ENCODE measurements at places on chromosomes 2 and 18. TPM values are rescaled to one million over a fixed set of nuclear protein-coding genes. Genes with fewer than 3 reads are reported as not detected.

The GAL3ST2 gene
- total RNA-seq = not detected

The UGT1A10 gene
- not detected for total RNA-seq

The CABLES1 gene
- 2.8 TPM for total RNA-seq

The ESPNL gene
- 1.0 TPM for total RNA-seq

The SDC1 gene
- total RNA-seq = 44.2 TPM

The DARS1 gene
- total RNA-seq = 88.5 TPM

The TXNDC2 gene
- total RNA-seq = not detected

The C1QL2 gene
- total RNA-seq = not detected

The TEKT4 gene
- not detected for total RNA-seq

The VWA3B gene
- 0.10 TPM for total RNA-seq

The LYG2 gene
- not detected for total RNA-seq

The TANC1 gene
- total RNA-seq = 53.3 TPM

The C2orf66 gene
- total RNA-seq = not detected

The FBXO41 gene
- total RNA-seq = 0.41 TPM

The CYP27C1 gene
- total RNA-seq = 4.4 TPM

The GALNT13 gene
- 1.1 TPM for total RNA-seq

The LYPD1 gene
- 3.6 TPM for total RNA-seq

The SRBD1 gene
- 25.1 TPM for total RNA-seq

The PRKAG3 gene
- 19.7 TPM for total RNA-seq

The GREB1 gene
- total RNA-seq = 6.9 TPM

The RIF1 gene
- total RNA-seq = 62.0 TPM

The NTSR2 gene
- not detected for total RNA-seq

The ASB3 gene
- total RNA-seq = 26.1 TPM

The RIT2 gene
- total RNA-seq = not detected

The TUBA4B gene
- not detected for total RNA-seq

The HOXD1 gene
- not detected for total RNA-seq

The TMEM198 gene
- total RNA-seq = 2.9 TPM

The COL6A3 gene
- 661 TPM for total RNA-seq

The MYO5B gene
- total RNA-seq = 12.8 TPM

The SIX3 gene
- total RNA-seq = not detected

The NEU2 gene
- not detected for total RNA-seq

The LMAN2L gene
- 41.5 TPM for total RNA-seq

The GPR35 gene
- total RNA-seq = 1.1 TPM
